ENCODE measurements at places on chromosomes 3 and 15.

DNA sequence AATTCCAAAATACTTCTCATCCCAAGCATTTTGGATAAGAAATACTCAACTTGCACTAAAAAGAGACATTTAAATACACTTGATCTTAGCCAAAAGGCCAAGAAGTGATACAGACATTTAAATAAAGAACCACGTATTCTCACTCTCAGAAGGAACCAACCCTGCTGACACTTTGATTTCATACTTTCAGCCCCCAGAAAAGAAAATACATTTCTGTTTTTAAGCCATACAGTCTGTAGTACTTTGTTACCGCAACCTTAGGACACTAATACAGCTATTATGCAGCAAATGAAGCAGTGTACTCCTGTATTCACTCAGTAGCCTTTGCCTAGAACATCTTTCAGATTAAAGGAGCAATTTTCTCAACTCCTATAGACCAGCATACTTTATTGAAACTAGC, 86.7 kb downstream of the TBC1D5 start:
- no peak for DNase-seq

- DNase-seq, result no peak
These were observed 287.6 kb upstream of the ICE2 start for GRCh38 chr15:60766391-60767128.

DNA sequence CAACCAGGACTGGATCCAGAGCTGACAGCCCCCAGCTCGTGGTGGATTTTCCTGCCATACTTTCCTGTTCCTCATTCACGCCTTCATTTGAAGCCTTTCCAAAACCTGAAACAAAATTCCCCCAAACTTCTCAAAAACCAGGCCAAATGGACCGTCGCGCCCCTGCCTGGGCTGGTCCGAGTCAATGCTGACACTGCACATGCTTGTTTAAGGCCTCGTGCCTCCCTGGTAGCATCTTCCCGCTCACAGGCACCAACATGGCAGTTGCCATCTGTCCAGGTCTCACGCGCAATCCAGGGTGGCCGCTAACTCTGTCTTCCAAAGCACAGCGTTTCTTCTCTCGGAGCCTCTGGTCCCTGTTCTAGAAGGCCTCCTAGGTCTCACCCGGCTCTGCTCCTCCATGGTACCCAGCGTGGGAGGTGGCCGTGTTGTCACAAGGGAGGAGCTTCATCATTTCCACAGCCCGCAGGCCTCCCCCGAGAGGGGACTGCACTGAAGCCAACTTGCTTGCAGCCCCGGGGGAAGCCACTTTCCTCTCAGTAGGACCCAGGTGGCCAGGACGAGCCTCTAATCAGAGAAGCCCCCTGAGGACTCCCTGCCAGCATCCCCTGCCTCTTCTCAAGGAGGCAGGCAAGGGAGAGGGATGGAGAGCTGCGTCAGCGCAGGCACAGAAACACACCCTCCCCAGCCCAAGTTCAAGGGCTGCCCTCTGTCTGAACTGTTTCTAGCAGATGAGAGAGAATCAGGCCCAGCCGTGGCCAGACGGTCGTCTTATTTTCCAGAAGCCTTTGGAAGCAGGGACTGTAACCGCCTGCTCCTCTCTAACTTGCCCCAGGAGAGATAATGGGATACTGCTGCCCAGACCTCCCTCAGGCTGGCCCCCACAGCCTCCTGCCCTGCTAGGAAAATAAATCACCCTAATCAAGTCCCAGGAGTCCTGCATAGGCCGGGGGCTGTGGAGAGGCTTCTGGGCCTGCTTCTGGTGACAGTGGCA, 152.8 kb upstream of the TLE3 start:
- DNase-seq, result no peak

GRCh38 chr3:145286937-145287336, 874.0 kb downstream of the PLOD2 start:
- DNase-seq, result no peak

GRCh38 chr3:160748231-160748630, 7.8 kb upstream of the PPM1L start:
- no peak for DNase-seq

DNA sequence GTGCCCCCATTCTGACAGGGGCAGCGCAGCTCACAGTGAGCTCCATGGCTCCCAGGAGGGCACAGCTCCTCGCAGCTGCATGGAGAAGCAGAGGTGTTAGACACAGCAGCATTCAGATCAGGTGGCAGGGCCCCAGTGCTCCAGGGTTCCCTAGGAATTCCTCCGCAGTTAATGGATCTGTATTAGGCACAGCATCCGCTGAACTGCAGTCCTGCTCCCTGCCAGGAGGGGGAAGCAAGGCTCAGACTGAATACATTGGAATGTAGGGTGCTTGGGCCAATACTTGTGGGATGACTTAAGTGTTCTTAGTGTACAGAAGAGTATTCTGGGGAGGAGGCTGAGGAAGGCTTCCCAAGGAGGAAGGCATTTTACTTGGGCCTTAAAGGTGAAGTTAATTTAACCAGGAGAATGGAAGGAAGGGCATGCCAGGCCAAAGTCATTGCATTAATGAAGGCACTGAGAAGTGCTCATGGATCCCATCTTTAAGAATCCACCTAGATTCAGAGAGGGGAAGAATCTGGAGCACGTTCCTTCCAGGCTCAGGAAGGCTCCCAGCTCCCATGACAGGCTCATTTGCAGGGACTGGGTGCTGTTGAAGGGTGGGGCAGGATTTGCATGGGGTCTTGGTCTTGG, 111.6 kb downstream of the RAB11A start:
- no peak for DNase-seq

- no peak for DNase-seq
These were observed 211.3 kb downstream of the MINAR1 start for GRCh38 chr15:79643393-79643792.

GRCh38 chr15:88913850-88914169, 631 bp upstream of the MFGE8 start:
- DNase-seq, result no peak

DNA sequence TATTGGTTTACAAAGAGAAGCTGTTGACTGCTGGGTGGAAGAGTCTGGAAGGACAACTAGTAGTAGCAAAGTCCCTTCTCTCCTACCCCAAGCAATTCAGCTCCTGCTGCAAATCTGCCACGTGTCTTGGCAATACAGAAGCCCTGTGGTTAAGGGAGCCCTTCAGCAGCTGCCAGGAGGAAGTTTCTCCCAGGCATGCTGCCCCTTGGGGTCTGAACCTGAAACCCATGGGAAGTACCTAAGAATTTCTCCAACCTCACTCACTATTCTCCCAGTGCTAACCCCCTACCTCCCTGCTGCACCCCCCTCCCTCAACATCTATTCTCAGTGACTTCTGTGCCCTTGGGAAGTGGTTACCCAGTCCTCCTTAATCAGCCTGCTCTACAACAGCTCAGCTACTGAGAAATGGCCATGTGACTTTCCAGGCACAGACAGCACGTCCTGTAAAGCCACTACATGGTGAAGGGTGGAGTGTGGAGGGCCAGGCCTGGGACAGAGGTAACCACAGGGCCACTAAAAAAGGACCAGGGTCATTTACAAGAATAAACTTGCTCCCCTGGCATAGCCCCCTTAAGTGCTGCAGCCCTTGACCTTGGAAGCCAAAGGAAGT, 316.6 kb downstream of the NTRK3 start:
- DNase-seq, result no peak

- DNase-seq, result no peak
These were observed 362.5 kb downstream of the VPS13C start for GRCh38 chr15:61697796-61698195.

- DNase-seq, result no peak
These were observed 11.2 kb upstream of the GTF2A2 start for GRCh38 chr15:59668556-59668955.

- DNase-seq, result peak; percentile 5
These were observed 27.0 kb upstream of the POLG start for GRCh38 chr15:89361451-89362202.

GRCh38 chr15:78060232-78060631, 17.3 kb downstream of the TBC1D2B start:
- no peak for DNase-seq

GRCh38 chr3:101036676-101037075, 43.5 kb upstream of the ABI3BP start:
- no peak for DNase-seq

DNA sequence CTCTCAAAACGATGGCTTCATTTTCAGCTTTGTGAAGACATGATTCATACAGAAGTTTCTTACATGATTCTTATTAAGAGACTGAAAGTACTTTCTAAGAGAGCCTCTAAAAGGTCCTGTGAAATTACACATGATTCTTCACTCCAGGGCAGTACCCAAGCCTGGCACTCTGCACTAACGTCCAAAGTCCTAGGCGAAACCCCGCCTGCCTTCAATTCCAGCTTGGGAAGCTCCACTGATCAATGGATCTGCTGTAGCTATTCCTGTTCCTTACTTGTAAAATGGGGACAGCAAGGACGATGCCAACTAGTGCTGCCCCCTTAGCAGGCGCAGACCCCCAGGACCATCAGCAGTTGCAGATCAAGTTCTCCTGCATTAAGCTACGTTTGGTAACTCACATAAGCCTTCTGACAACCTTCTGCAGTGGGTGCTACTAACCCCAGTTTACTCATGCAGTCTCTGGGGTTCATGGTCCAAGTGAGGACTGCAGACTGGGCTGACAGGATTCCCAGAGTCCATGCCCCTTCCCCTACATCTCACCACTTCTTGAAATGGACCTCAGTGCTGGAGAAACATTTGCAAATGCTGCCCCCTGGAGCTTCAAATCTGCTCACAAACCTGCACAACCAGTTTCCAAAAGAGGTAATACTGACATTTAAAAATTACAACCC, 10.6 kb downstream of the CHCHD4 start:
- no peak for DNase-seq

DNA sequence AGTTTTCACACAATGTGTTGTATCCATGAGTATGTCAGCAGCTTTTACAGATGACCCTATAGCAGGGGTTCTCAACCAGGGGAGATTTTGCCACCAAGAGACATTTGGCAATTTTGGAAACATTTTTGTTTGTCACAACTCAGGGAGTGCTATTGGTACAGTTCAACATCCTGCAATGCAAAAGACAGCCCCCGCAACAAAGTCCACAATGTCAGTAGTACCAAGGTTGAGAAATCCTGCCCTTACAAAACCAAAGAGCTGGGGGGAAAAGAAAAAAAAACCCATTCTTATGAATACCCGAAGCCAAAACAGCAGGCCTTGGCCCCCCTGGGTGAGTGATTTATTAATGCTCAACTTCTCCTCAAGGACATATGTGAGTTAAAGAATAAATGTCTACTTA, 99.1 kb downstream of the LARS2 start:
- no peak for DNase-seq

DNA sequence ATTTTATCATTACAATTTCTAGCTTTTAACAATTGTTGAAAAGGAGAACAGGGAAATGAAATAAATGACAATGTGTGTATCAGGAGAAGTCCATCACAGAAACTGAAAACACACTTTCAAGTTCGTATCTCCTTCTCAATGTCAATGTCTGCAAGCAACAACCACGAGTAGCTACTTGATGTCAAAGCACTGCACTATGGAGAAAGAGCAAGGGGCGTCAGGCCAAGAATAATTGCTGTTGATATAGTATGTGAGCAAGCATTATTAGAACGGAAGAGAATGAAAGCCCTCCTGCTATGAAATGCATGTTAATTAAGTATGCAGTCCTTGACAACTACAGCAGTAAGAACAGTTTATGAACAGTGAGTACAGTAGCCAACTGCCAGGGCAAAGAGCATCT, 1250.1 kb downstream of the ZPLD1 start:
- DNase-seq, result no peak

DNA sequence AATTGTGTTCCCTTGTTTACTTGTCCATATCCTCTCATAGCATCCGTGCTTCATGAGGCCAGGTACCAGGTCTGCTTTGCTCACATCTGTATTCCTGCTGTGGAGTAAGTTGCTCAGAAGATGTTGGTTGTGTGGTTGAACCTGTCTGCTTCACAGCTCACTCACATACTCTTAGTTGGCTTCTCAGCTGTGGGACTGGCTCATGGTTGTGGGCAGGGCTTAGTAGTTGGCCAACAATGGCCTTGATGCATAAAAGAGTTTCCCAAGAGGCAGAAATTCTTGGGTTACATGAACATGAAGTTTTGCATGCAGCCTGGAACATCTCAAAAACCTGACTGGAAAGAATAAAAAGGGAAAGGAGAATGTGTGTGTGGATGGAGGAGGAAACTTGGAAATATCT, 17.0 kb downstream of the CELF6 start:
- DNase-seq, result no peak

DNA sequence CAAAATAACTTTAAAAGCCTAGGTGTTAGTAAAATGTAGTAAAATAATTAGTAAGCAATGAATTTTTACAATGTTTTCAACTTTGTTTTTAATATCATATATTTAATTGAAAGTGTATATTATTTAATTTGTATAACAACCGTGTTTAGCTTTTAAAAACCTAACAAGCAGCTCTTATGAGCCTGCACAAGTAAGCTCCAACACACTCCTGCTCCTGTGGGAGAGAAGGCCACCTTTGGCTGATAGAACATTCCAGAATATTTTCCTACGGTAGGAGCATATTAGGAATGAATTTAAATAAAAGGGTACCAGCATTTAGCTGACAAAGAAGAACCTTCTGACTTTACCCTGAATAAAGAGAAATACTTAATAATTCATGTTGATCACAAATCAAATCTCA, 40.3 kb upstream of the TM4SF1 start:
- DNase-seq, result no peak

GRCh38 chr3:63779227-63779626, 39.9 kb upstream of the C3orf49 start:
- DNase-seq, result no peak

GRCh38 chr15:68346979-68347378, 69.4 kb downstream of the FEM1B start:
- DNase-seq, result no peak

GRCh38 chr3:135559802-135560201, 405.7 kb upstream of the PPP2R3A start:
- DNase-seq, result no peak

DNA sequence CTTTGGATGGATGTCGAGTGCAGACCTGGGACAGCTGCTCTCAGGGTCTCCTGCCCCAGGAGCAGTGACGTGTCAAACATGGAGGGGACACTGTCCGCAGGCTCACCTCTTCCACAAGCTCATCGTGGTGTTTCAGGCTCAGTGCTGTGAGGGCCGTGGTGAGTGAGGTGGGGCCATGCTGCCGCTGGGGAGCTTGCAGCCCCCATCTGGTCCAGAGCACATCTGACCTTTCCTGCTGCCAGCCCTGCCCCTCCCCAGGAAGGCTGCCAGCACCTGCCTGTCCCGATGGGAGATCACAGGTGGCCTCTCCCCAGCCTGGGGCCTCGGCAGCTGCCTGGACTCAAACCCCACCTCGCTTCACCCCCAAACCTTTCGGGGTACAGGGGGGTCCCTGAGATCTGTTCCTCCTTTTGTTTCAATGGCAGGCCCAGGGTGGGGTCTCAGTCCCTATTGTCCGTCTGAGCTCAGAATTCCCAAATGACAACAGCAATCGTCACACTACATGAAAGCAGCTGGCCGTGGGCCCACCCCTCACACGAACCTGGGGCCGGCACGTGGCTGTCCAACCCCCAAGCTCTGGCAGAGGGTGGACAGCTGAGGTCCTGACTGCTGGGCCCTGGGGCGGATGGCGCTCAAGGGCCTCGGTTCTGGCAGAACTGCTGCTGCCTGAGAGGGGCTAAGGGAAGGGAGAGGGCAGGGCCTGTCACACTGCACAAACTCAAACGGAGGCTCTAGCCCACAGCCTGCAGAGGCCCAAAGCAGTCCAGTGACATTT, 65.0 kb upstream of the RPL32 start:
- no peak for DNase-seq

GRCh38 chr3:31550452-31551251, 17.9 kb downstream of the STT3B start:
- no peak for DNase-seq

Measured in stimulated activated CD4-positive, alpha-beta T cell treated with anti-CD3 and anti-CD28 coated beads, Interleukin-1b, Interleukin-23, amount 100 ng/mL, for 1 hour (primary cell).